ENCODE measurements at places on chromosomes 2 and 18.

DNA sequence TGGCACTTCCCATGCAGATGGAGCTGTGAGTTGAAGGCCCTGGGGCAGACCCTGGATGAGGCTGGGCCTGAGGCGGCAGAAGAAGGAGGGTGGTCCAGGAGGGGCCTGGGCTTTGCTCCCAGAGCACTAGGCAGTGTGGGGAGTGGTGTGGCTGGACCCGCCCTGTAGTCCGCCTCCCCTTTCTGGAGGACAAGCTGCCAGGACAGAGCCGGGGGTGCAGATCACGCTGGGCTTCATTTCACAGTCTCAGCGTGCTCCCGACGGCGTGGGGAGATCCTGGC, 49.8 kb downstream of the PTGR3 start:
- no peak for DNase-seq

DNA sequence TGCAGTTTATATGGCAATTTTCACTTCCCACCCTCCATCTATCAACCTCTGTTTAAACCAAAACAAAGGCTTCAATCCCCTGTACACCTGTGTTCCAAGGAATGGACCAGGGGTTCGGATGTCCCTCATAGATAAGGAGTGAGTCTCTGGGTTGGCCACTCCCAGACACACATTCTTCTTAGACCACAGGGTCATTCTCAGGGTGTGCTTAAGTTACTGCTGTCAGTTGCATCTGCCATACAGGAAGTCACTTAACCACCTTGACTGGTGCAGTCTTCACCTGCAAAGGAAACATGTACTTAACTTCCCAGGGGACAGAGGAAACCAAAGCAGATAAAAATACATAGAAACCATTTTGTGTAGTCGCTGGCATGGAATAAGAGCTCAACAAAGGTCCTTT, 151.0 kb upstream of the NDUFV2 start:
- no peak for DNase-seq

DNA sequence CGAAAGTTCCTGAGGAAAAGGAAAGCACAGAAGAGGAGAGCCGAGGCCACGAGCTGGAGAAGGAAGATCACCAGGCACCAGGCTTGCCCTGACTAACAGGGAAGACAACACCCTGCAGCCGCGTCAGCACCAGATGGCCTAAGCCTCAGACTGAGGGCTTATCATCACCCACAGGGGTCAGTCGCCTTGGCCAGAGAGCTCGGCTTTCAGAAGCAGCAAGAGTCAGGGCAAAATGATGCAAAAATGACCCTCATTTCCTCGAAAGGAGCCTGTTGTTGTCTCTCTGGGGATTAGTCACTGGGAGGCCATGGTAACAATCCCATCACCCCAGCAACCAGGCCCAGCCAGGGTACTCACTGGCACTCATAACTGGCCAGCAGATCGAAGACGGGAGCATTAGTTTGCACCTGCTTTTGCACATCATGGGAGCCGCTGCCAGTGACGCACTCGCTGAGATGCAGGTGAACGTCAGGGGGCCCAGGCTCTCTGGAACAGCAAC, 42.7 kb upstream of the ZFP36L2 start:
- DNase-seq, result no peak

DNA sequence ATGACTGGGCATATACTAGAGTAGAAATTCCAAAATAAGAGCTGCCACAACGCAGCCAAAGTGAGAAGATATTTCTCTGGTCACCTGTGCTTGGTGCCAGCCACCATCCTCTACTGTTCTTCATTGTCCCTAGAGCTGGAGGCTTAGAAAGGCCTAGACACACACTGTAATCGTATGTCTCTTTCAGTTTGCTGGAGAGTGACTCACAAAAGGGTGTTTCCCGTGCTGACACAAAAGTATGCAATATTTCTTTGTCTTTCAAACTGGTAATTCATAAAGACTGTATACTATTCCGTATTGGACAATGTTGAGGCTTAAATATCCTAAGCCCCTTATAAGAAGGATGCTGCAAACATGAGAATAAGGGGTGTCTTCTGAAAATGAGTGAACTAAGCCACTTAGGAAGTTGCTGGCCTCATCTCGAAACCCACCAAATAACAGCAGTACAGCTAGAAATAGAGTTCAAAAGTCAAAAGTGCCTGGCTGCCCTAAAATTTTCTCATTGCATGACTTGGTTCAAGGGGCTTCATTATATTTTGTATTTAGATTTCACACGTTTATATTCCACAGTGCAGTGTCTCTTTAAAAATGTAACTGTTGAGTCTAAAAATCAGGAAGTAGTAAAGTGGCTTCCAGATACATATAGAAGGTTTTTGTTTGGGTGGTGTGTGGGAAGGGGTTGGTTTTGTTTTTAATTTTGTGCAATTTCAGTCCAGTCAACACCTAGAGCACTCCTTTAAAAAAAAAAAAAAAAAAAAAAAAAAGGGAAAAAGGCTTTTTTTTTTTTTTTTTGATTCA, 601.1 kb downstream of the ARHGAP15 start:
- DNase-seq, result no peak

- peak; percentile 21 for DNase-seq
Observed at GRCh38 chr18:69469444-69469919, 68.8 kb downstream of the DOK6 start.

DNA sequence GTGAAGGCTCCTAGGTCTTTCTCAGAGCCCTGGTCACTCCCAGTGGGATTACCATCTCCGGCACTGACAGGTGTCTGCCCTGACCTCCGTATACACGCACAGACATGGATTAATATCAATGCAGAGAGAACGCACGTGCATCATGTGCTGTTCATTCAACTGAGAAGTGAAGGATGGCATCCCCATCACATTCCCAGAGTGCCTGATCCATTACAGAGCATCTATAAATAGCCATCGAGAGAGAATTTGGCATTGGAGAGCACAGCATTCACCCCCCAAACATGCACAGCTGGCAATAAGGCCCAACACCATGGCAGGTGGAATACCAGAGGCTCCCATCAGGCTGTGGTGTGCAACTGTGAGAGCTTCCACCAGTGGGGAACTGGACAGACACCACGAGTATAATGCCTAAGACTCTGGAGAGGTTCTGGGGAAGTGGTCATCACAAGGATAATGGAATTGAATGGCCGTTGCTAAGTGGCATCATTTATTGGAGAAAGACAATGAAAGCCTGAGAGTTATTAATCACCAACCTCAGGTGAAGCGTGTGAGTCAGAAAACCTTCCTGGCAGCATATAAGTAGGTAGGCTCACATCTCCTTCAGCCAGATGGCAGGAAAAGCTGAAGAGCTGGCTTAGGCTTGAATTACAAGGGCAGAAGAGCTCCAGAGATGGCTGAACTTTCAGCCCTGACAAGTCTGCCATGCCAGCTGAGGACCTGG, 244.5 kb upstream of the ID2 start:
- DNase-seq, result no peak

DNA sequence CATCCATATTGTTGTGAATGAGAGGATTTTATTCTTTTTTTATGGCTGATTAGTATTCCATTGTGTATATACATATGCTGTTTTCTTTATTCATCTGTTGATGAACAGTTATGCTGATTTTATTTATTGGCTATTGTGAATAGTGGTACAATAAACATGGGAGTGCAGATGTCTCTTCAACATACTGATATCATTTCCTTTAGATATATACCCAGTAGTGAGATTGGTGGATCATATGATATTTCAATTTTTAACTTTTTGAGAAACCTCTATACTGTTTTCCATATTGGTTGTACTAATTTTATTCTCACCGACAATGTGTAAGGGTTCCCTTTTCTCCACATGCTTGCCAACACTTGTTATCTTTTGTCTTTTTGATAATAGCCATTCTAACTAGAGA, 144.5 kb downstream of the ADCYAP1 start:
- DNase-seq, result no peak

DNA sequence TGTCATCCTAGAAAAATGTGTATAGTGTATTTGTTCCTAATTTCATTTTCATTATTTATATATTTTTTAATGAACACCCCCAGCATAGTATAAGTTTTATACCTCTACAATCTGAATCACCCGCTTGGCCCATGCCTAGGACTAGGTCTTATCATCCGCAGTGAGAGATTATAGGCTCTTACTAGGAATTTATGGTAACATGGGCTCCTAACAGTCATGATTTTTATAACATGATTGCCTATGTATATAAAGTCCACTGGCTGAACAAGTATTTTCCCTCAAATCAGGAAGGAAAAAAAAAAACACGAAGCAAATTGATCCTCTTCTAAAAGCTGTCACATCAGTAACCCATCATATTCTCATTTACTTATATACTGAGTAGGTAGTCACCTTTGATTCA, 666.1 kb upstream of the NRXN1 start:
- DNase-seq, result no peak

DNA sequence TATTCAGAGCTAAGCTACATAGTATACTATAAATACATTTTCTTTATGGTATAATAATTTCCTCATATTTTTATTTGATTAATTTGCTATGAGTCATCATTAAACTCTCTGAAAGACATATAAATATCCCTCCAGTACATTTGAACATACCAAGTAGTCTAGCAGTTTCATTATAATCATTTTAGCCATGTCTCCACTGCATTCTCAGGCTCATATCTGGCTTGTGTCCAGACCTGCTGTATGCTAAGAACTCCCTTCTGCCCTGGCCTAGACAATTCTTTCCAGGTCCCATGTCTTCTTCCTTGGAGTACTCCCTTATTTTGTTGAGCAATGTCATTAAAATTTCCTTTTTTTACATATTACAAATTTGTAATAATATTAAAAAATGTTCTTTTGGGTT, 16.6 kb upstream of the DYNC1I2 start:
- no peak for DNase-seq

GRCh38 chr18:73006331-73006730, 138.5 kb upstream of the NETO1 start:
- no peak for DNase-seq

DNA sequence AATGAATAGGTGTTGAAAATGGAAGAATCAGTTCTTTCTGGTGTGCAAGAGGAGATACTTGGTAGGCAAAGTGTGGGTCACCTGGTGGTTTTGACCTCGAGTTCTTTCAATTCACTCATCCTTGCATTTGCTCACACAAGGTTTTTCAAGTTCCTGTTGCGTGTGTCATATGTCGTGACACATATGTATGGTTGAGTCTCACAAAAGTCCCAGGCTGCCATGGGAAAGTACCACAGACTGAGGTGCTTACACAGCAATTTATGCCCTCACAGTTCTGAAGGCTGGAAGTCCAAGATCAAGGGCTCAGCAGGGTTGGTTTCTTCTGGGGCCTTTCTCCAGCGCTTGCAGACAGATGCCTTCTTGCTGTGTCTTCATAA, 64.4 kb downstream of the NCK2 start:
- DNase-seq, result peak; percentile 27

GRCh38 chr18:74255131-74255616, 36.6 kb downstream of the CYB5A start:
- DNase-seq, result no peak

DNA sequence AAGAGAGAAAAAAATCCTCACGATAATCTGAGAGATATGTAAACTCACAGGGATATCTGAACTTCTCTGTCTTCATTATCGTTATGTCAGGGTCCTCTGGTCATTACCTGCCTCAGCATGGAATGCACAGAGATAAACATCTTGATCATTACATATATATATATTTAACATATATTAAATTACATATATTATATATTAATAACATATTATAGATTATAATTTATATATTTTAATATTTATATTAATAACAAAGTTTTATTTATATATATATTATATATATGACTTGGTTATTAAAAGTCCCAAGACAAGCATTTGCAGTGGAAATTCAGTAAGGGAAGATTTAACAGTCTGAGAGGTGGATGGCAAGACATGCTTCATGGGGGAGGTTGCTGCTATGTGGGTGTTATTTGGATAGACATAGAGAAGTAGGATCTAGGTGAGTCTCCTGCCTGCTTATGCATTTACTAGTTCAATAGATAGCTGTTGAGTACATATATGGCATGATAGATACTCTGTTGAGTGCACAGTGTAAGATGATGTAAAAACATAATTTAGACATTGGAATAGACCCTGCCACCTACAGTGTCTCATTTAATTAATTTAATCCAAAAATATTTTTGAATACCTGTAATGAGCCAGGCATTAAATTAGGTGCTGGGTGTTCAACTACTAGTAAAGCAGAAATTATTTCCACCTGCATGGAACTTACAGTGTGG, 255.2 kb downstream of the RAD51AP2 start:
- DNase-seq, result no peak

DNA sequence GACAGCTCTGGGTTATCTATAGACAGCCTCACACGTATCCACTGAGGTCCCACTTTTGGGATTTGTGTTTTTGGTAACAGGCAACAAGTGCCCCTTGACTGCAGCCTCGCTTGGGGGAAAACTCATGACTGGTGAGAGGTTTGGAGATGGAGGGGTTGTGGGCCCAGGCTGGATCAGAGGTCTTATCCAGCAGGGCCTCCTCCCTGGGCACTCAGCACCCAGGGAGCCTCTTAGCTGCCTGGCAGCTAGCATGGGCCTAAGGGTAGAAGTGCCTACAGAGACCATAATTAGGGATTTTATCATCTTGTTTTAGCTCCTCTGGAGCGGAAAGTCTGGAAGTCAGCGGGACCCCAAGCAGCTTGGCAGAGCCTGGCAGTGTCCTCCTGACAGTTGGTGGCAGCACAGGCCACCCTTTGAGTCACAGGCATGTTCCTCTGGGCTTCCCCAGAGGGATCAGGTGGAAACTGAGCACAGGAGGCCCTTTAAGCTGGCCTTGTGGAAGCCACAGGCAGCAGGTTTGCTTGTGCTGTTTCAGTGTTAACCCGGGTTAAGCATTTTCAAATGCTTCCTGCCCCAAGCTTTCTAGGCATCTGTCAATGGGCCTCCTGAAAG, 143.1 kb downstream of the KCTD1 start:
- no peak for DNase-seq

DNA sequence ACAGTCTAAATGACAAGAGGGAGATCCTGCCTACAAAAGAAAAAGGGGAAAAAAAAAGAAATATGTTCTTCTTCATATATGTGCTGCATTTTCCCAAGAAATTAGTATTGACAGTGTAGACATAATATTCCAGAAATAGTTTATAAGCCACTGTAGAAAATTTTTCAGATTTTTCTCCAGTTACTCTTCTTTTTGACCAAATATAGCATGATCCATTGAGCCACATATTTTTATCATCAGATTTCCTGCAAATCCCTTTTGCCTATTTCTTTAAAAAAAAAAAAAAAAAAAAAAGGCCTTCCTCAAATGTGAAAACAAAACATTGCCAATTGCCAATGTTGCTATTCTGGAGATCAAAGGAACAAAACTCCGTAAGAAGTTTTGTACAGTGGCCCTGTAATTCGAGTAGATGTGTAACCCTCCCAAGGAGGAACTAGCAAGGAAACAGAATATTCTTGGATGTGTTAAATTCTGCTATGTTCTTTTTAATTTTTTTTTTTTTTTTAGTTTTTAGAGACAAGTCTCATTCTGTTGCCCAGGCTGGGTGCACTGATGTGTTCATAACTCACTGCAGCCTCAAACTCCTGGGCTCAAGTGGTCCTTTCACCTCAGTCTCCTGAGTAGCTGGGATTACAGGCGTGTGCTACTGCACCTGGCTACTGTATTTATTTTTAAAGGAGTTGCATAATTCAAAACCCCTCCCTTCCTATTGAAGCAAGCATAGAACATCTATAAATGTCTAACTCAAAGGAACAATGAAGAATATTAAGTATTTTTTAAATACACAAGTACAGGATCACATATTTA, 12.5 kb upstream of the CABYR start:
- no peak for DNase-seq

- no peak for DNase-seq
Observed at GRCh38 chr2:173713904-173714555, 251.1 kb downstream of the SP3 start.
